ENCODE measurements at places on chromosomes 1 and 21.

DNA sequence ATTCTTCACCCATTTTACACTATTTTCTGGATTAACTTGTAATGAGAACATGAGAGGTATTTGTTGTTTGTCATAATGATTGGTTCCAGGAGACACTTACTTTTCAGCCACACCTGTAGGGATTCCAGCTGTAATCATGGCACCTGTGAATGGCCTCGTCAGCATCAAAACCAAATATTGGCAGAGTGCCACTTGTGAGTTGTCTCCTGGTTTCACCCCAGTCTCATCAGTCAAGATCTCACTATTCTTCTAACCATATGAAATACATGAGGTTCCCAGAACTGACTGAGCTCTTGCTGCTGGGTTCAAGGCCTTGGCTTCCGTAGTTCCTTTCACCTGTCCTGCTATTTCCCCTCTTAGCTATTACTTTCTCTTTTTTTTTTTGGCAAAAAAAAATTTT, 246.6 kb upstream of the ADGRL2 start:
- no peak for DNase-seq

- DNase-seq: no peak
These were observed 88.5 kb upstream of the DAB1 start for GRCh38 chr1:57512386-57512785.

DNA sequence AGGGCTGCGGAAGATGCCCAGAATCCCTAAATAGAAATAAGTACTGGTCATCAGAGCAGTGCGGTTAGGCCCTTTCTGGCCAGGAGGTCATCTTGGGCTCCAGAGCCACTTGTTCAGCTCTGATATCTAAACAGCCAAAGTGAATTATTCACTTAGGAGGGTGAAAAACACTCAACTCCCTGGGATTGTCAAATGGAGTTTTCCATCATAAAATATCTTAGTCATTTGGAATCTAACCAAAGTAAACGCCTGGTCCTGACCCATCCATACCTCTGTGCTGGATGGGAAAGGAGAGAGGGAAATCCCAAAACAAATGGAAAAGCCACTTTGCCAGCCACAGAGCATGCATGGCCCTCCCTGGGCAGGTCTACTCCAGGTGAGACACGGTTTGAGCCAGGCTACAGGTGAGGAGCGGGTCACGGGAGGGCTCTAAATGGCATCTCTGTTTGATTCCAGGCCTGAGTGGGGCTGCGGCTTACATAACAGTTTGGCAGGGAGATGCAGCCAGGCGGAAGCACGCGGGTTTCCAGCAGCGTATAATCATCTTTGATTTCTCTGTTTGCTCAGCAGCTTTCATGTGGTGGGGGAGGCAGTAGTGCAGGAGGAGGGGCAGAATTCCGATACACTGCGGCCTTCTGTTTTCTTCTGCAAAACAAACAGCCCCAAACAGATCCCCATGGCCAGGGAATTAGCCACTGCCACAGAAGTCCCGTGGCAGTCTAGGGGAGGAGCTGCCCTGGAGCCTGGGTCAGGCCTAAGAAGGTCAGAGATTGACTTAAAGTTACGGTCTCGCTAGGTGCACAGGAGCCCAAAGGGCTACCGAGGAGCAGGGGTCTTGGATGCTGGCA, 59.1 kb upstream of the ZNF648 start:
- DNase-seq: no peak

- DNase-seq: no peak
These were observed 112.5 kb downstream of the PGBD5 start for GRCh38 chr1:230313453-230314141.

DNA sequence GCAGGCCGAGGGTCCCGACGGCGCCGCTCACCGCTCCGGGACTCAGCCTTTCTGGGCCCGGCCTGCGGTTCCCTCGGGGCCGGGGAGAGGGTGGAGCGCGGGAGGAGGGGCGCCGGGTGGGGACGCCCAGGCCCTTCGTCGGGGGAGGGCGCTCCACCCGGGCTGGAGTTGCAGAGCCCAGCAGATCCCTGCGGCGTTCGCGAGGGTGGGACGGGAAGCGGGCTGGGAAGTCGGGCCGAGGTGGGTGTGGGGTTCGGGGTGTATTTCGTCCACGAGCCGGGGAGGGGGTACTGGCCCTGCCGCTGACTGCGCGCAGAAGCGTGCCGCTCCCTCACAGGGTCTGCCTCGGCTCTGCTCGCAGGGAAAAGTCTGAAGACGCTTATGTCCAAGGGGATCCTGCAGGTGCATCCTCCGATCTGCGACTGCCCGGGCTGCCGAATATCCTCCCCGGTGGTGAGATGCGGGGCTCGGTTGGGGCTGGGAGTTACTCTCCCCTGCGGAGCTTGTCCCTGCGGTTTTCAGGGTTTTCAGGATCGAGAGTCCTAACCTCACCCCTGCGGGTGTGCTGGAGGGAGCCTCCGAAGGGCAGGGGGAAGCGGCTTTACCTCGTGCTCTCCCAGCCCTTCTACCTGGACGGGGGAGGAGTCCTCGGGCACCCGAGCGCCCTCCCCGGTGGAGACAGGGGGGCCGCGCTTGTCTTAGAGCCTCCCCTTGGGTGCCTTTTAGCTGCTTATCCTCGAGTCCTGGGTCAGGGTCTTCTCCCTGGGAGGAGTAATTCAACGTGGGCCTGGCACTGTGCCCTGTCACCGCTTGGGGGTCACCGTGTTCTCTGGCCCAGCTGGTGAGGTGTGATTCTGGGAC, 2.1 kb downstream of the SAMD11 start:
- DNase-seq: no peak

- no peak for DNase-seq
These were observed 83.9 kb downstream of the PCNX2 start for GRCh38 chr1:233211595-233211994.

GRCh38 chr1:158496374-158496773, 24.4 kb downstream of the OR10R2 start:
- DNase-seq: no peak

DNA sequence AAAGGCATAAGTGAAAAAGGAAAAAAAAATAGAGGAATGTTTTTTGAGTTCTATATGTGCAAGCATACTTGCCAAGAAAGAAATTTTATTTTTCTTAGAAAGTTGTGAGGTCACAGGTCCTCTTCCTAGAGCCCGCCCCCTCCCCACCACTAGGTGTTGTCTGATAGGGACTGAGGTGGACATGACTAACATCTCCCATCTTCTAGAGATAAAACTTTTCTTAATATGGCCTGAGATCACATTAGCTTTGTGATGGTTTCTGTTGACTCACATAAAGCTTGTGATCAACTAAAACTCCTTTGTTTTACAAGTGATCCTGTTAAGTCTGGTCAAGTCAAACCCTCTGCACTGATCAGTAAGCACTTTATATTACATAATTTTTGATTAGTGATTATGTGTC, 33.4 kb upstream of the CITED4 start:
- DNase-seq: no peak

- DNase-seq: no peak
These were observed 49.0 kb downstream of the TPR start for GRCh38 chr1:186326009-186326408.

DNA sequence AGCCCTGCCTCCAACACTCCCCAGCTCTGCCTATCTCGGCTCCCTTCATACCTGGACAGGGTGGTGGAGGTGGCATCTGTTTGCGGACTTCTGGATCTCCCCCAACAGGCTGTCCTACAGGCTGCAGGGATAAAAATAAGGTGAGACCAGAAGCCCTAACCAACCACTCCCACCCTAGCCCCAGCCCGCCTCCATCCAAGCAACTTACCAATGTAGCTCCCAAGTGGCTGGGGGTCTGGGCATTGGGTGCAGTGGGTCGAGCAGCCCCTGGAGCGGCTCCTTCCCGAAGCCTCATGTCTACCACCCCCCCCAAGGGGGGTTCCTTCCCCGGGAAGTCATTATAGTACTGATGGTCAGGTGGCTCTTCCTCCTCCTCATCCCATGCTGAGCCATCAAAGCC, 4.4 kb downstream of the SHC1 start:
- DNase-seq: no peak
